ENCODE measurements at places on chromosomes 1 and 21.
A peak's percentile ranks its signal among the peaks of the same experiment; 100 is the strongest.

DNA sequence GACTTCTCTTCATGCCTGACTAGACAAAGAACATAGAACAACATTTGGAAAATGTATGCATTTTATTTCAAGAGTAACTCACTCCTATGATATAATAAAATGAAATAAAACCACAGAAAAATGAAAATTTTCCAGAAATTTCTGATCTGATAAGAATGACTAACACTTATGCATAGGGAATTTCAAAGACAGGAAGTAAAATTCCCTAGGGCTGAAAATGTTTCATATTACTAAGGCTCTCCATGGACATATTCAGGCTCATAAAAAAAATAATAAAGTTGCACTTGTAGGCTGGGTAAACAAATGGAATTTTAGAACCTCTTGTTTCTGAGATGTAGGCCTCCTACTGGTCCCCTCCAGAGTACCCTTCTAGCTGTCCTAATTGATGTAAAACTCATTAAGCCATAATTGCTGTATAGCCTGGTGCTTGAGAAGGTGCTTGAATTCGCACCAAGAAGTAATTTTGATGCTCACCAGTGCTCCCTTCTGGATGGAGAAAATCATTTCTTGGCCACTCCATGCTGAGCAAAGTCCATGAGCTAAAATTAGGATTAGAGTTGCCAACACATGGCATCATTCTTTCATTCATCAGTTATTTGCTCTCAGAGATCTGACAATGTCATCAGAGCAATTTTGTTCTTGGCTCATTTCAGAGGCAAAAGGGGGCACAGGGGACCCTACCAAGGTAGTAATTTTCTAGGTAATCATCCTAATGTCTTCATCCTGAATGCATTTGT lies 641.0 kb upstream of the CAMK1G start:
- DNase-seq = peak; percentile 37

DNA sequence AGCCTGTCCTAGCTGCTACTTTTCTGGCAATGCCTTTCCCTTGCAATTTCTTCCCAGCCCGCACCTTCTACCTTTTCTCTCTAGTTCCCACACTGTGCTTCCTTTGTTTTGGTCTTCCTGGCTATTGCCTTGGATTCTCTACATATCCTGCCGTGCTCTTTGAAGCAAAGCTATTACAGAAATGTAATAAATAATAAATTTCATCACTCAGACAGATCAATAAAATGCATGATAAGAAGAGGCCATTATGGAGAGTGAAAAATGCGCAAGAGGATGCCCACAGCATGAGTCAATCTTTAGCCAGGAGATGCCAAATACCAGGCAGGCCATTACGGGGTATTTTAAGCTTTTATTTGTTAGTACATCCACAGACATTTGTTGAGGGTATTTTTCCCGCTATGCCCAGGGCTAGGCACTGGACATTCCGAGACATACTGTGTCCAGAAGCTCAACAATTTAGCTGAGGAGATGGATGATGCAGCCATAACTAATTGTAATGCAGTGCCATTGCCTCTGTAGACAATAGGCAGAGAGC lies 163.6 kb downstream of the ST6GALNAC3 start:
- peak; percentile 26 for DNase-seq

- DNase-seq = peak; percentile 24
Measured at GRCh38 chr1:151773702-151774101, 10.4 kb upstream of the MRPL9 start.

DNA sequence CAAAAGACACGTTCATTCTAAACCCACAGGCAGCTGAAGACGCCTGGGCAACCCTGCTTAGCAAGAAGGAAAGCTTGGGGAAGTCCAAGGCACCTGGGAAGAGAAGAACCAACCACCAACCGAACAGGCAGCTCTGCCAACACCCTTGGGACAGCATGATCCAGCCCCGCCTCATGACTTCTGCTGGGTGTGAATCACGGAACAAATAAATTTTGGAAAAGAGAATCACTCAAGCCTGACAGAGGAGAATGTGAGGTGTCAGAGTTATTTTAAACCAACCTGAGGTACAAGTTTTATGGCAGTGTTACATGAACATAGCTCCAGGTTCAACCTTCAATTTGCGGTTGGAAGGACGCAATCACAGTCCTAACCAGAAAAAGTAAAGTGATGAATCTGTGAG lies 10.0 kb upstream of the PADI4 start:
- DNase-seq = no peak

DNA sequence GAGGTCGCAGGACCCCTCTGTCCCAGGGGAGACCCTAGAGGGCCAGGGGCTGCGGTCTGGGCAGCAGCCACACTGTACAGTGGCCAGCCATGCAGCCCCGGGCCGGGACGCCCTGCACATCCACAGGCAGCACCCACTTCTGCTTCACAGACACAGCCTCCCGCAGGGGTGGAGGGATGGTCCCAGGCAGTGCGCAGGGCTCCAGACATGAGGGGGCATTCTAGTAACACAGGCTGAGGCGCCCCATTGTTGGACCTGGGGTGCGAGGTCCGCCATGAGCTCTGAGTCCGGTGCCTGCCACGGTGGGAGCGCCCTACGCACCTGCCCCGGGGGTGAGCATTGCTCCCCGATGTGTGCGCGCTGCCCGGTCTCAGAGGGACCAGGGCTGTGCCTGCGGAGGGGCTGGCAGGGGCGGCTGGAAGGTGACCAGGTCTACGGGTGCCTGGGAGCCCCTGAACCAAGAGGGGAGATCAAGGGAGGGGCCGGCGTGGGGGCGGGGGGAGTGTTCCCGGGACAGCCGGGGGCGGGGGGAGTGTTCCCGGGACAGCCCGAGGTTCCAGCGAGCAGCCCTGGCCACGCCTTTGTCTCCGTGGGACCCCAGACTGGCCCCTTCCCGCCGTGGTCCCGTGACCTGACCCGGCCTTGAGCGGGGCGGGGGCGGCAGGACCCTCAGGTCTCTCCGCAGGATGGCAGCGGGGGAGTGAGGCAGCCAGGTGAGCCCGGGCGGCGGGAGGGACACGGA lies 4.5 kb downstream of the MMEL1 start:
- no peak for DNase-seq

- DNase-seq = peak; percentile 66
Measured at GRCh38 chr1:156748670-156749418, 2.6 kb downstream of the HDGF start.

DNA sequence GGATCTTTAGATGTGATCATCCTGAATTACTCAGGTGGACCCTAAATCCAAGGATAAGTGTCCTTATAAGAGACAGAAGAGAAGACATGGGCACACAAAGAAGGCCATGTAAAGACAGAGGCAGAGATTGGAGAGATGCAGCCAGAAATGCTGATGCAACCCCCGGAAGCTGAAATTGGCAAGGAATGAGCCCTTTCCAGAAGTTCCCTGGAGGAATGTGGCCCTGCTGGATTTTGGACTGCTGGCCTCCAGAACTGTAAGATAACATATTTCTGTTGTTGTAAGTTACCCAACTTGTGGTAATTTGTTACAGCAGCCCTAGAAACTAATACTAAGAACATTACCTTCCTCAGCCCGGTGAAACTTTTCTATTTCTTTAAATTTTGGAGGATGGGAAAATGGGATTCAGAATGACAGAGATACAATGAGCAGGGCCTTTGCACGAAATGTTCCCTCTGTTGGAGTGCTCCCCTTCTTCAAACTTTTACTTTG lies 11.2 kb upstream of the PLPP3 start:
- peak; percentile 69 for DNase-seq

GRCh38 chr1:108850929-108851328 lies 6.0 kb downstream of the AKNAD1 start:
- no peak for DNase-seq

DNA sequence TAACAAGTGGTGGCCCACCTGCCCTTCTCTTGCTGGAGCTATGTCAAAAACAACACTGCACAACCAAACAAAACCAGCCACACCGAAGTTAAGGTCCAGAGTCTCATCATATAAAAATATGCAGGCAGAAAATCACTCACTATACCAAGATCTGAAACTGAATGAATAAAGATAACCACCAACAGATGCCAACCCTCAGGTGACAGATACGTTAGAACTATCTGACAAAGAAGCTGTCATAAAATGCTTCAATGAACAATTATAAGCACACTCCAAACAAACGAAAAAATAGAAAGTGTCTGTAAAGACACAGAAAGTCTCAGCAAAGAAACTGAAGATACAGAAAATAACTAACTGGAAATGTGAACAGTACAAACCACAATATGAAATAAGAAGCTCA lies 14.0 kb downstream of the ZNF496 start:
- no peak for DNase-seq

GRCh38 chr1:62089570-62089969 lies 105.1 kb upstream of the L1TD1 start:
- no peak for DNase-seq

- DNase-seq = no peak
Measured at GRCh38 chr1:9426291-9426711, 113.0 kb upstream of the SLC25A33 start.

DNA sequence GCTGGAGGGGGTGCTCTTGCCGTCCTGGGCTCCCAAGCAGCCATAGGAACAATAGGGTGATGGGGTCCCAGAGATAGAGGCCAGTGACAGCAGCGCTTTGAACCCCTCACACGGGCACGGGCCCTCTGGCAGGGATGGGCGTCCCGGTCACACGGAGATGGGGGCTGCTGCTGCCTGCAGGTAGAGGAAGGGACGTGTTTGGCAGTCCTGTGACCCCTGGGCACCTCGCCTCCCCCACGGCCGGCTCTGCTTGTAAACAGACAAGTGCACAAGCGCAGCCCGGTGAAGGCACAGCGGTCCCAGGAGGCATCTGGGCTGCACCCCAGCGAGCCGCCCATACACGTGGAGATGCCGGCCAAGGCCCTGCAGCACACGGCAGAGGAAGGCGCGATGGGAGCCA lies 36.5 kb upstream of the PDE9A start:
- no peak for DNase-seq

DNA sequence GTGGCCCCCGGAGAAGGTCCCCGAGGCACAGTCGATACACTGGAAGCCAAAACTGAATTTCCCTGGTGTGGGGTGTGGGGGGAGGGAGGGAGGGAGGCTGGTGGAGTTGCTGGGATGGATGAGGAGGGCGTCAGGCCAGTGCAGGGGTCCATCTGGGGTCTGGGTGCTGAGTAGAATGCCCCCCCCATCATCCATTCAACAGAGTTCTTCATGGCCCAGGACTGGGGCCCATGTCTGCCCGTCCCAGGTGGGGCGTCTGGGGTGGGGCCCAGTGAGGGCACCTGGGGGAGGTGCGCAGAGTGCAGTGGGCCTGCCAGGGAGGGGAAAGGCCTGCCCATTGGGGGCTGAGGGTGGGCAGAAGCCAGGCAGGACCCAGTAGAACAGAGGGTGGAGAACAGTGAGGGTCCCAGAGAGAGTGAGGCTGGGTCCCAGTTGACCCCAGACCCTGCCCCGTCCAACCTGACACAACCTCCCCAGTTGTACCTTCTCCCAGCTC lies 1.9 kb downstream of the TNFRSF18 start:
- DNase-seq = no peak

- peak; percentile 64 for DNase-seq
Measured at GRCh38 chr1:24964811-24965570, 34.9 kb upstream of the RUNX3 start.

GRCh38 chr1:167423684-167424619 lies 94.4 kb downstream of the CD247 start:
- DNase-seq = no peak

- peak; percentile 61 for DNase-seq
Measured at GRCh38 chr21:26850116-26850643, 5.0 kb upstream of the ADAMTS1 start.

DNA sequence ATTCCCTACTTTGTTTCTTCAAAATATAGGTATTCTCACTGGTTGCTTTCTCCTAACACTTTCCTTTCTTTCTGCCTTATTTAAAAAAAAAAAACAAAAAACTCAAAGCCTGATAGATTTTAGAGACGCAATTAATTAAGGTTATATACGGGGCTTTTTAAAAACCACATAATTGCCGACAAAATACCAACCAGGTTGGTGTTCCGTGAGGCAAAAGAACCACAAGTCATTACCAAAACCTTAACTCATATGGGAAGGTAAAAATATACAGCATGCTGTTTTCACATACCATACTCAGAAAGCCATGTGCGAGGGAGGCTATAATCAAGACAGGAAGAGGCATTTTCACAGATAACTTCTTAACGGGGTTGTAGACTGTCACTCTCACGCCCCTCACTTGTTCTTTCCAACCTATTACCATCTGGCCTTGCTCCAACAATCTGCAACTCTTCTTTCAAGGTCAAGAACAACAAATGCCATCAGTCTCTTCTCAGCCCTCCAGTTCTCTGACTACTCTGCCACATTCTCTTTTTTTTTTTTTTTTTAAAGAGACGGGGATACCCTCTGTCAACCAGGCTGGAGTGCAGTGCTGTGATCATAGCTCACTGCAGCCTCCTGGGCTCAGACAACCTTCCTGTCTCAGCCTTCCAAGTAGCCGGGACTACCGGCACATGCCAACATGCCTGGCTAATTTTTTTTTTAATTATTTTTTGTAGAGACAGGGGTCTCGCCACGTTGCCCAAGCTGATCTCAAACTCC lies 102.6 kb downstream of the APP start:
- DNase-seq = no peak

GRCh38 chr1:218817071-218817470 lies 356.6 kb upstream of the LYPLAL1 start:
- no peak for DNase-seq

DNA sequence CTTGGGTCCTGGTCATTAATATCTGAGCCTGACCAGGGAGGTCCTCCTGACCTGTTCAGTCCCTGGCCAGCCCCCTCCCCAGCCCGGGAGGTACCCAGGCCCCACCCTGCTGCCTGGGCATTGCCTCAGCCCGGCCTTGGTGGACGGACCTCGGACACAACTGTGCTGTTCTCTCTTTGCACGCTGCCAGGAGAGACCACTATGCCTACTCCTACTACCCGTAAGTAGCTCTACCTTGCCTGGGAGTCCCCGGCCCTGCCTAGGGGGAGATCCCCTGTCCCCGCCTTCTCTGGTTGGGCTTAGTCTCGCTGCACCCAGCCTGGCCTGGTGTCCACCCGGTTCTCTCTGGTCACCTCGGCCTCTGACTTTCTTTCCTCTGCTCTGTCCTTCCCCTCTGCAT lies 53.2 kb downstream of the PTPRU start:
- no peak for DNase-seq

DNA sequence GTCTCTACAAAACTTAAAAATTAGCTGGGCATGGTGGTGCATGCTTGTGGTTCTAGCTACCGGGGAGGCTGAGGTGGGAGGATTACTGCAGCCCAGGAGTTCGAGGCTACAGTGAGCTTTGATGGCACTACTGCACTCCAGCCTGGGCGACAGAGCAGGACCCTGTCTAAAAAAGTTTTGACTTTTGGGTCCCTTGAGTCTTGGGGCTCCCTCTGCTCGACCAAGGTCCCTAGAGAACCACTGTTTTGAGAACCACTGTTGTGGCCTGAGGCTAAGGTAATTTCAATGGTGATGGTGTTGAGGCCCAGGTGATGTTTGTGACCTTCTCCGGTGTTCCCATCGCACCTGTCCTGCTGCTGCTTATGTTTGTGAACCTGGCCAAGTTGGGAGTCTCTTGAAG lies 3.1 kb upstream of the CAMTA1 start:
- no peak for DNase-seq

Data from EH (cell line).